ENCODE measurements at places on chromosomes 4 and X. TPM values are rescaled to one million over a fixed set of nuclear protein-coding genes. Genes with fewer than 3 reads are reported as not detected.

DNA sequence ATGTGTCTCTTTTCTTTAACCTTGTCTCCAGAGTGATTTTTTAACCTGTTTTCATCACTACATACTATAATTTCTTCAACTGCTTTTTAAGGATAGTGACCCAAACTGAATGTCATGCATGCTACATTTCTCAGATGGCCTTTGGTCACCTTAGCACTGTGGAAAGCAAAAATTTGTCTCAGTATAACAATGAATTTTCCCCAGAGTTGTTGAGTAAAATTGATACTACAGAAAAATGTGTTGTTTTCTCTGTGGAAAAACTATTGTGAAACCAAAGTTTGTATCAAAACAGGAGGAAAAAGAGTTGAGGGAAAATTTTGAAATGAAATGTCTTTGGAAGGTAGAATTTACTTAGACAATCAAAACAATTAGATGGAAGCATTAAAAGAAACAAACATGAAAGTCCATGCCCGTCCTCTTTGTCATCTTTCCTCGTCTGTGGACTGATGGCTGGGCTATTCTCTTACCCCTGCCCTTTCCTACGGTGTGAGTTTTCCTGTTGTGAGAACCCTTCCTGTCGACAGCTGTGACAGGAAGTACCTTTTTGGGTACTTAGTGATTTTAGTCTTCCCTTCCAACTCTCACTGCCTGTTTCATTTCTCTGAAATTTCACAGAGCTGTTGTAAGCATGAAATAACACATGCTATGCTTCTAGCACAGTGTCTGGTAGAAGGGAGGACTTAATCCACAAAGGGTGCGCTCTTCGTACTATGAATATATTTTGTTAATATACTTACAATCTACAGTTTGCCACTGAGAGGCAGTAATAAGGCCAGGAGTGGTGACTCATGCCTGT lies 50.8 kb downstream of the LRP2BP start:
- DNase-seq: no peak

Gene TLR2
- polyA plus RNA-seq: 190 TPM

Gene ZDHHC15
- polyA plus RNA-seq: 0.41 TPM

Gene RNF150
- polyA plus RNA-seq: 0.18 TPM

GRCh38 chrX:65136424-65136823 lies 160.2 kb upstream of the ZC4H2 start:
- DNase-seq: no peak

DNA sequence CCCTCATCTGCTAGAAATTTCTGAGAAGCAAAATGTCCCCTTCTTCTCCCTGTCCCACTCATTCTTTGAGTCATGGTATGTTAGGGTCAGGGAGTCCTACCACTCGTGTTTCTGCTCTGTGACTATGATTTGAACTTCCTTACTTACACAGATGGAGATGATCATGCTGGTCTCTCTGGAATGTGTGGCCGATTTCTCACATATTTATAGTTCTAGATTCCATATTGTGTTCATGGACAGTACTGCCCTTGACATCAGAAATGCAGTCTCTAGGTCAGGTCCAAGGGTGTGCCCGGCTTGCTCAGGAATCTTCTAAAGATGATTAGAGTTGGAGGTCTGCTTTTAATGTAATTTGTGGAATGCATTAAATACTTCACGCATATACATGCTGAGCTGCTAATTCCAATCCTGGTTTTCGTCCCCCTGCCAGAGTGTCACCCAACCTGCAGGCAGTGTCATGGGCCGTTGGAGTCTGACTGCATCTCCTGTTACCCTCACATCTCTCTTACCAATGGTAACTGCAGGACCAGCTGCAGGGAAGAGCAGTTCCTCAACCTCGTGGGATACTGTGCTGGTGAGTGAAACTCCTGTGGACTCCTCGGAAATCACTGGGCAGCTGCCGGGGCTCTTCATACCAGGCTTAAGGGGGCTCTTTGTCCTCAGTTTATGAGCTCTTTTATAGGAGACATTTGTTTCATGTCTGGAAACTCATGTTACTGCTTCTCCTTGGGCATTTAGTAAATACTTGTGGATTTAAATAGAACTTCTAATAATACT lies 214.1 kb upstream of the ANXA3 start:
- DNase-seq: no peak

GRCh38 chrX:130896802-130897501 lies 6.1 kb downstream of the ENOX2 start:
- peak; percentile 27 for DNase-seq

GRCh38 chrX:150184491-150184890 lies 178.6 kb upstream of the MAMLD1 start:
- no peak for DNase-seq

GRCh38 chr4:148376151-148376550 lies 66.1 kb downstream of the NR3C2 start:
- DNase-seq: peak; percentile 73

Gene PDLIM3
- 25.8 TPM for polyA plus RNA-seq

Gene CLCN4
- polyA plus RNA-seq: 2.3 TPM

DNA sequence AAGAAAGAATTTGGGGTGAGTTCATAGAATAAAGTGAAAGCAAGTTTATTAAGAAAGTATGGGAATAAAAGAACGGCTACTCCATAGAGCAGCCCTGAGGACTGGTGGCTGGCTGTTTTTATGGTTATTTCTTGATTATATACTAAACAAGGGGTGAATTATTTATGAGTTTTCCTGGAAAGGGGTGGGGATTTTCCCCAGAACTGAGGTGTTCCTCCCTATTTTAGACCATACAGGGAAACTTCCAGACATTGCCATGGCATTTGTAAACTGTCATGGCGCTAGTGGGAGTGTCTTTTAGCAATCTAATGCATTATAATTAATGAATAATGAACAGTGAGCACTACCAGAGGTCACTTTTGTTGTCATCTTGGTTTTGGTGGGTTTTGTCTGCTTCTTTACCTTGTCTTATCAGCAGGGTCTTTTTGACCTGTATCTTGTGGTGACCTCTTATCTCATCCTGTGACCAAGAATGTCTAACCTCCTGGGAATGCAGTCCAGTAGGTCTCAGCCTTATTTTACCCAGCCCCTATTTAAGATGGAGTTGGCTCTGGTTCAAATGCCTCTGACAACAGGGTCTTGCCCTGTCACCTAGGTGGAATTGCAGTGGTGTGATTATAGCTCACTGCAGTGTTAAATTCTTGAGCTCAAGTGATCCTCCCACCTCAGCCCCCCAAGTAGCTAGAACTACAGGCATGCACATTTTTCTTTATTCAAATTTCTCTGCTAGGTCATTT lies 27.1 kb downstream of the RAPGEF2 start:
- no peak for DNase-seq
